ENCODE measurements at places on chromosomes 2 and 18.

DNA sequence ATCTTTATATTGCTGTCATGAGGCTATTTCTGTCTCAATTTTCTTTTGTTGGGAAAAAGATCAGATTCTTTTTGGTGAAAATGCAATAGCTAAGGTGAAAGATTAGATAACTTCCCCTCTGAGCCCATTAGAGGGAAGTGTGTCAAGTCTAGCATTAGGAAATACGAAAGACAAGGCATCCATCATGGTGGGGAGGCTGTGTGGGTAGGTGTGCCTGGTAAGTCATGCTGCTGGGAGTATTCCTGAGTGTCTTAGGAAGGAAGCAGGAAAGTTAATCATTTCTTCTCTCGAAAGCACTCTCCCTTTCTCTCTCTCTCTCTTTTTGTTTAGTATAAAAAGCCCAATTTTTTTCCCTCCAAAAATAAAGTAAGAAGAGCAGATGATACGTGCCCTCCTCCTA lies 780.2 kb upstream of the FSHR start:
- no peaks in the 10 kb centered on the region for H3K27me3 ChIP-seq
- no peak overlapping the region for H3K4me3 ChIP-seq
- no peaks in the 10 kb centered on the region for H3K4me1 ChIP-seq
- no peak overlapping the region for H3K27ac ChIP-seq
- DNase-seq = no peak

GRCh38 chr2:72235497-72236415 lies 88.1 kb upstream of the CYP26B1 start:
- H3K4me1 ChIP-seq = no peaks in the 10 kb centered on the region
- H3K27me3 ChIP-seq = no peaks in the 10 kb centered on the region

DNA sequence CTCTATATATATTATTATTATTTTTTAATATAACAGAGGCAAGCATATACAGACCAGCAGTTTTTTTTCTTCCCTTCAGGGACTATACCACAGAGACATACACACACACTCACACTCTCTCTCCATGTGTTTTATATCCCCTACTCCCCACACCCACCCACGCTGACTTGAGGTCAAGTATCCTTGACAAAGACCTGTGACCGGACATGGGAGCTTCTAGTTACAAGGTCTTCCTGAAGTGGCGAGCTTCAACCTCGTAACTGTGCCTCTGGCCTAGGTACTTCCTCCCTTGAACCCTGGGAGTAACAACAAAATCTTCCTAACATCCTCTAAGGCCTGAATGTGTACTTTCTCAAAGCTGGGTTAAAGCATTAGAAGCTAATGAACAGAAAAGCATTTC lies 52.5 kb downstream of the POLR1A start:
- H3K36me3 ChIP-seq = no peaks in the 10 kb centered on the region
- no peak overlapping the region for H3K27ac ChIP-seq
- H3K4me1 ChIP-seq = no peaks in the 10 kb centered on the region
- H3K27me3 ChIP-seq = no peaks in the 10 kb centered on the region
- no peak overlapping the region for H3K4me3 ChIP-seq
- no peak for DNase-seq

GRCh38 chr18:9539938-9540337 lies 64.6 kb downstream of the RALBP1 start:
- no peak overlapping the region for H3K27ac ChIP-seq
- H3K4me1 ChIP-seq = no peaks in the 10 kb centered on the region
- H3K27me3 ChIP-seq = no peaks in the 10 kb centered on the region
- H3K4me3 ChIP-seq = no peak overlapping the region
- DNase-seq = no peak

GRCh38 chr2:39718483-39718882 lies 52.8 kb downstream of the TMEM178A start:
- no peaks in the 10 kb centered on the region for H3K27me3 ChIP-seq
- no peak overlapping the region for H3K4me3 ChIP-seq
- H3K36me3 ChIP-seq = no peaks in the 10 kb centered on the region

Measured in tibial nerve (tissue), 4 donors.